ENCODE measurements at places on chromosomes 1 and 21.

- no peak for DNase-seq
Measured at GRCh38 chr21:41833497-41834115, 45.5 kb downstream of the PRDM15 start.

- no peak for DNase-seq
Measured at GRCh38 chr1:12643785-12644184, at the start of gene AADACL4. Gene AADACL4 (plus strand): TSS chr1:12644085. CDS start chr1:12644547, 462 bp downstream.

DNA sequence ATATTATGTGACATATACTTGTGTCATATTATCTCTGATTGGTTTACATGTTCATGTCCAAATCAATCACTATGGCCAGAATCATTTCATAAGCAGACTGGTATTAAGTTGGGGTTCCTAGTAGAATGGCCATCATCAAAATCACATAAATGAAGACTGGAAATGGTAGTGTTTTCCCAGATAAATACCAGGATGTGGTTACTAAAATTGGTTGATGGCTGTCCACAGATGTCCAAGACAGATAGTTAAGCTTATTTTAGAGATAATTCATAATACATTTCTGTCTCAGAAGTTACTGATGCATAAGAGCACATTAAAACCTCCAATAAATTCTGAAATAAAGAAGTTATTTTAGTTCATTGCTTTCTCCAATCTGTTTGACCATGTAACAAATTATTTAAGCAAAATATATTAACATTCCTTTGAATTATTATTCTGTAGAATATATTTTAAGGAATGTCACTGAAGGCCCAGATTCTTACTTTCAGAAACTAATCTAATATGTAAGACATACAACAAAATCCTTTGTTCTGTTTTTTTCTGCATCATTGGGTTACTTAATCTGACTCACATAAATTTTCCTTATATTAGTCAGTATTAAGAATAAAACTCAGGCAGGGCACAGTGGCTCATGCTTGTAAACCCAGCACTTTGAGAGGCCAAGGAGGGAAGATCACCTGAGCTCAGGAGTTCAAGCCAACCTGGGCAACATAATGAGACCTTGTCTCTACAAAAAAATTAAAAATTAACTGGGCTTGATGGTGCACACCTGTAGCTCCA is 483.9 kb downstream of the PTPRC start:
- DNase-seq = no peak

DNA sequence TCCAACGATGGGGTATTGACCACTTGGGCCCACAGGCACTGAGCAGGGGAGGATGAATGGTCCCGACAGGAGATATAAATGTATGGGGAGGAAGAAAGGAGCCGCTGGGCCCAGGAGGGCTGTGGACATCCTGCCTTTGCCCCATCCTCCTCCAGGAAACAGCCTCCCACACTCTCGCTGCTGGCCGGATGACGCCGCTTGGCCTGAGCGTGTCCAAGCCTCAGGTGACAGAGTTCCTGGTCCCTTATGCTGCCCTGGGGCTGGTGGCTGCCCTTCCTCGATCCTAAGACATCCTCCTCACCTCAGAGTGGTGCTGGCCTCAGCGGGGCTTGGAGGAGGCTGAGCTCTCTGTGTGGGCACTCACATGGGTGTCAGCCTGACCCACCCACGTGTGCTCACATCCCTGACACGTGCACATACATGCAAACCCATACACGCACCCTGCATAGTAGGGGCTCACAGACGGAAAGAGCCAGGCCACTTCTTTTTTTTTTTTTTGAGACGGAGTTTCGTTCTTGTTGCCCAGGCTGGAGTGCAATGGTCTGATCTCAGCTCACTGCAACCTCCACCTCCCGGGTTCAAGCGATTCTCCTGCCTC is 5.9 kb upstream of the SERINC2 start:
- no peak for DNase-seq

- no peak for DNase-seq
Measured at GRCh38 chr1:3441410-3441847, 13.0 kb upstream of the ARHGEF16 start.

GRCh38 chr1:232386721-232387510 is 243.0 kb downstream of the SIPA1L2 start:
- no peak for DNase-seq

GRCh38 chr1:49251019-49251784 is 474.5 kb upstream of the BEND5 start:
- no peak for DNase-seq

- no peak for DNase-seq
Measured at GRCh38 chr1:246139745-246140182, 367.3 kb downstream of the SMYD3 start.
